ENCODE measurements at places on chromosomes 3 and 15.

- no peak for DNase-seq
These were observed 192.4 kb downstream of the CDIN1 start for GRCh38 chr15:36771826-36772225.

GRCh38 chr15:83710452-83710851 is 56.5 kb downstream of the ADAMTSL3 start:
- no peak for DNase-seq

DNA sequence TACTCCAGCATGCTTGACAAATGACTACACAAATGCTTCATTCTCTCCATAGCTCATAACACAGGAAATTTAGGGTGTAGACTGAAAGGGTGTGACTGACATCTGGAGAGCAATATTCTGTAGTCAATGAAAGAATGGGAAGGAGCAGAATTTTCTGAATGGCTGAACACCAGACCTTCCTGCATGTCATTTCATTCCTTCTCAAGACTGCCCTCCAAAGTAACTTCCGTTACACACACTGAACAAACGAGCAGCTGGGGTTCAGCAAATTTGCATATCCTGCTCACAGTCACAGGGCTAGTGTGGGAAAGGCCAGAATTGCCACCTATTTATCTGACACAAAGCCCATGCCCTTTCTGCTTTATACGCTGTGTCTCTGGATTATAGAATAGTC is 325.0 kb upstream of the CFAP20DC start:
- DNase-seq = no peak

DNA sequence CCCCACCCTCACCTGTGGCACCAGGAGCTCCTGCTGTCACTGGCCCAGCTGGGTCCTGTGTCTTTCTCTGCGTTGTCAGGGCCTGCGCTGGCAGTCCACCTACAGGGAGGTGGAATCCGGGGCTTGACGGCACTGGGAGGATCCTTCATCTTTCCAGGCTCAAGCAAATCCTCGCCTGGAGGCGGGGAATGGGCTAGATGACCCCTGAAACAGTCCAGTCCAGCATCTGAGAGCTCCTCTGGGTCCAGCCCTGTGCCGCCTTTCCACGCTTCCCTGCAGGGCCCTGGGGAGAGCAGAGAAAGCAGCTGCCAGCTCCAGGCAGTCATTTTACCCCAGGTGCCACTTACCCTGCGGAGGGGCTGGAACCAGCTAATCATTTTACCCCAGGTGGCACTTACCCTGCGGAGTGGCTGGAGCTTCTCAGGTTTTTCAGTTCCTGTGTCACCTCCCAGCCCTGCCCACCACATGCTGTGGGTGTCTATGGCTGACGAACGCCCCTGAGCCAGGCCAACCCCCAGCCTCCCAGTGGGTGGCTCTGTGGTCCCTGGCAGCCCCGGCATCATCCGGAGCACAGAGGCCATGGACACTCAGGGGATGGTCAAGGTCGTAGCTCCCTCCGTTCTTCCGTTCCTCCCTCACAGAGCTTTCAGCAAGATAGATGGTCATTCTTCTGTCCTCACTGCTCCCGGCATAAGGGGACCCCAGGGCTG is 17.9 kb upstream of the ADIPOQ start:
- no peak for DNase-seq

DNA sequence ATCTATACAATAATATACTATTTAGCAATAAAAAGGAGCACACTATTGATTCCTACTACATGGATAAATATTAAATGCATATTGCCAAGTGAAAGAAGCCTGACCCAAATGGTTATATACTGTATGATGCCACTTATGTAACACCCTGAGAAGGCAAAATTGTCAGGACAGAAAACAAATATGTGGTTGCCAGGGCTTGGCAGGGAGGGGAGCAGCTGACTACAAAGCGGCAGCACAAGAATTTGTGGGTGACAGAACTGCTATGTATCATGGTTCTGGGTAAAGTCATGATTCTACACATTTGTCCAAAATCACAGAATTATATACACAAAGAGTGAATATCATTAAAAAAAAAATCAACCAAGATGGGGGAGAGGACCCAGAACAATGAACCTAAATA is 22.5 kb downstream of the TBC1D2B start:
- DNase-seq = peak; percentile 37

GRCh38 chr3:114490829-114491228 is 197.0 kb downstream of the TIGIT start:
- DNase-seq = no peak

DNA sequence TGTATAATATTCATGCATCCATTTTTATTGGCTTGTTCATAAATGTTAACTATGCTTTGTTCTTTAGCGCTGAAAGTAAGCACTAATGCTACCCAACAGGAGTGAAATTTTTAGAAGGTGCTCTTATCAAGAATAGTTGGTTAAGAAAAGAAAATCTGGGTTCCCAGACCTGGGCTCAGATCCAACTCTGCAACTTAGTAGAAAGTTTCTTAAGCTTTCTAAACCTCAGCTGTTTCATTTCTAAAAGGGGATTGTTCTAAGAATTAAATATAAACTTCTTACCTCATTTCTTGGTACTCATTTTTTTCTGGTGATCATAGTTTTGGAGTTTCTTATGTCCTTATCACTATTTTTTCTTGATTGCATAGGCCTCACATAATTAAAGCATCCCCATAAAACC is 12.1 kb downstream of the ARPP21 start:
- no peak for DNase-seq

DNA sequence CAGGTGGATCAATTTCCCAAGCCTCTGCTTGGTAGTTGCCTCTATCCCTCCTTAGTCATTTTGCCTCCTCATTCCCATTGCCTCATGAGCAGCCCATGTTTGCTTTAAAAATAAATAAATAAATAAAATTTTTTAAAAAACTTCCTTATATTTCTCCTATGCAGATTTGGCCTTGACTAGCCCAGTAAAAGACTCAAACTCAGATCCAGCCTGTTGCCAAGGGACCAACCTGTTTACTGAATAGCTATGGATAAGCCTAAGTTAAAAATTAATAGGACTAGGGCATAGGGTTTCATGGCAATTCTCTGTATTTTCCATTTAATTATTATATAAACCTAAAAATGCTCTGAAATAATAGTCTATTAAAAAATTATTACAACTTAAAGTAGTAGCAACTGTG is 384.4 kb downstream of the RSL24D1 start:
- no peak for DNase-seq

DNA sequence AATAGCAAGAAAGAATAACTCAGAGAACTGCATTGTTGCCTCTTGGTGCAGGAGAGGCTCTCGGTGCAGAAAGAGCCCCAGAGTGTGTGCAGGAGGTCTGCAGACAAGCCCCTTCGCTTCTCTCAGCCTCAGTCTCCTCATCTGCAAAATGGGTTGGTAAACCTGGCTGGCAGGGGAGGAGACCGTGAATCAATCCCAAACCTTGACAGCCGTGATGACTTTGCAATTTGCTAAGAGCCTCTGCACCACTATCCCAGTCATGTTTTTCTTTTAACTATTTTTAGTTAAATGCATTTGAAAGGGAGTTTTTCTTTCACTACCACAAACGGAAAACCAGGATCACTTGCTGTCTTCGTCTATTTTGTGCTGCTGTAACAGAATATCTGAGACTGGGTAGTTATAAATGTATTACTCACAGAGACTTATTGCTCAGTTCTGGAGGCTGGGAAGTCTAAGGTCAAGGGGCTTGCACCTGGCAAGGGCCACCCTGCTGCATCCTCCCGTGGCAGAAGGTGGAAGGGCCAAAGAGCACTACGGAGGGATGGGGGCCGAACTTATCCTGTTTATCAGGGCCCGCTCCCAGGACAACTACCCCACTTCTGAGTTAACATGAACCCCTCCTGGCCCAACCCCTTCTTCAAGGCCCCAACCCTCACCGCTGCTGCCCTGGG is 14.2 kb upstream of the IQSEC1 start:
- no peak for DNase-seq

DNA sequence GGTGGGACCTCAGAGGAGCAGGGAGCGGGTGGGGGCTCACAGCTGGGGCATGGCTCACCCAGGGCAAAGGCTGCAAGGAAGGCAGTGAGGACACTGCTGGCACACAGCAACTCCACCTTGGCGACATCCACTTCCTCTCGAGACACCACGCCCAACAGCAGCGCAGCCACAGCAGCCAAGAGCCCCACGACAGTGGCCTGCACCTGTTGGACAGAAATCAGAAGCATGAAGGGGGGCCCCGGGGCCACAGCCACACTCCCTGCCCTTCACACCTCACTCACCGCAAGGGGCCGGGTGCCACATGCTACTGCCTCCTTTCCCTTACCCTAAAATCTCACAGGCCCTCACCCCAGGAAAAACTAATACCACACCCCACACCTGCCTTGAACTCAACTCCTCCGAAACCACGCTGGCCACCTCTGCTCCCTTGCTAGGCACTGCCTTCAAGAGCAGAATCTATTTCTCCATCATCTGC is 57.3 kb downstream of the ROPN1B start:
- DNase-seq = no peak

DNA sequence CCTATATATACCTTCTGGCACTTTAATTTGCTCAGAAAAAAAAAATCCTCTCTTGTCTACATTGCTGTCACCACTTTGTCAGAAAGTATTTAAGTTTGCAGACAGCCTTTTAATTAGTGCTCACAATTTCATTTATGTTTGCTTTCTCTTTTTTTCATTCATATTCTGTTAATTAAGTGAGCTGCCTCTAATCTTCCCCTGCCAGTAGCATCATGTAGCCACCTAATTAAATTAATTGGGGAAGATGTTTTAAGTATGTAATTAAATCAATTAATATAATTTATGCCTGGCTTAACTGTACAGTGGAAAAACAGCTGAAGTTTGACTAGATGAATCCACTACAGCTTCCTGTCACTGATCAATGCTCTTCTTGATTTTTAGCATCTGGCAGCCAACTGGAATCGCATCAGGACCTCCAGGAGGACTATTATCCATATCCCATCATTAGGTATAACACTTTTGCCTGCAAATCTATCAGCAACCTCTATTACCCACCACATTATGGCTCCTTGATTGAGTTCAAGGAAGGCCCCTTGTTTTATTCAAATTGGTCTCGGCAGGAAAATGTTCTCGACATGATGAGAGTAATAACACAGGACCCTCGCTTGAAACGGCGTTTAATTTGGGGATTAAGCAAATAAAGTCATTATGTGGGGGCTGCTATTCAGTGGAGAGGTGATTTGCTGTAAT is 118.5 kb downstream of the IQCH start:
- DNase-seq = no peak

DNA sequence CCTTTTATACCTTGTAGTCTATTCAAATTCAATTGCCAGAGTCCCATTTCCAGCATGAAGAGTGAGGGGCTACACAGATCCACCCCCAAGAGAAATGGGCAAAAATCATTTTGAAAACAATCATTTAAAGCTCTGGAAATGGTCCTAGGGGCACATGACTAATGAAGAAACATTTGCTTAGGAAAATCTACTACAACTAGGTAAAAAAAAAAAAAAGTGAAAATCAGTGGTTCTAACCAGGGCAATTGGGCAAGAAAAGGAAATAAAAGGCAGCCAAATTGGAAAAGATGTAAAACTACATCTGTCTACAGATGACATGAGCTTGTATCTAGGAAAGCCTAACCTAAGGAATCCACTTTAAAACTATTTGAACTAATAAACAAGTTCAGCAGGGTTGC is 9.4 kb downstream of the IMPG2 start:
- no peak for DNase-seq

- DNase-seq = no peak
These were observed 225.6 kb downstream of the TIGIT start for GRCh38 chr3:114519415-114519814.

- DNase-seq = peak; percentile 83
These were observed at the start of gene RASGRP1 for GRCh38 chr15:38564557-38565286. Gene RASGRP1 (minus strand): TSS chr15:38564814. CDS start chr15:38564628, 186 bp downstream.

GRCh38 chr3:30319713-30320112 is 286.7 kb upstream of the TGFBR2 start:
- DNase-seq = no peak

GRCh38 chr3:84601303-84601702 is 357.5 kb upstream of the CADM2 start:
- no peak for DNase-seq

GRCh38 chr15:51828621-51829375 is 655 bp upstream of the TMOD3 start:
- no peak for DNase-seq

- DNase-seq = no peak
These were observed 54.9 kb downstream of the IGF1R start for GRCh38 chr15:98703126-98703685.

- no peak for DNase-seq
These were observed 15.7 kb downstream of the MEIS2 start for GRCh38 chr15:37084602-37085001.

DNA sequence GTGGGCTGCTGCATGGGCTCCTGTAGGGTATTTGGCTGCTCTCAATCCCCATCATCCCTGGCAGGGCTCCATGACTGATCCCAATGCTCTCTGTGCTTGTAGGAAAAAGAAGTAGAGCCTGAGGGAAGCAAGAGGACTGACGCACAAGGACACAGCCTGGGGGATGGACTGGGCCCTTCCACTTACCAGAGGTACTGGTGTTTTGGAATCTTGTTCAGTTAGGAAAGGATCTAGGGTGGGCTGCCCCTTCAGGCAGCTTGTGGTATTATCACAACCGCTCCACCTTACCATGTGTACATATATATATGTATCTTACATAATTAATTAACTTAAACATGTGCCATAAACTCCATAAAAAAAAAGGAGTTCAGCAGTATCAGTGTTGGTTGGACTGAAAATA is 1.3 kb downstream of the SLC28A2 start:
- DNase-seq = no peak

GRCh38 chr3:176794406-176794805 is 402.9 kb downstream of the TBL1XR1 start:
- DNase-seq = no peak

All from T follicular helper cell (primary cell).